ENCODE measurements at places on chromosomes 12 and 14.

- no peak for DNase-seq
Measured at GRCh38 chr14:79899610-79900009, 311.7 kb downstream of the DIO2 start.

- DNase-seq: no peak
Measured at GRCh38 chr12:132379996-132380395, 50.6 kb upstream of the GALNT9 start.

GRCh38 chr14:89196545-89196944 lies 220.5 kb downstream of the FOXN3 start:
- no peak for DNase-seq

GRCh38 chr12:102468261-102468915 lies 12.0 kb downstream of the IGF1 start:
- DNase-seq: no peak

- DNase-seq: no peak
Measured at GRCh38 chr12:124763594-124763979, 100.1 kb downstream of the SCARB1 start.

DNA sequence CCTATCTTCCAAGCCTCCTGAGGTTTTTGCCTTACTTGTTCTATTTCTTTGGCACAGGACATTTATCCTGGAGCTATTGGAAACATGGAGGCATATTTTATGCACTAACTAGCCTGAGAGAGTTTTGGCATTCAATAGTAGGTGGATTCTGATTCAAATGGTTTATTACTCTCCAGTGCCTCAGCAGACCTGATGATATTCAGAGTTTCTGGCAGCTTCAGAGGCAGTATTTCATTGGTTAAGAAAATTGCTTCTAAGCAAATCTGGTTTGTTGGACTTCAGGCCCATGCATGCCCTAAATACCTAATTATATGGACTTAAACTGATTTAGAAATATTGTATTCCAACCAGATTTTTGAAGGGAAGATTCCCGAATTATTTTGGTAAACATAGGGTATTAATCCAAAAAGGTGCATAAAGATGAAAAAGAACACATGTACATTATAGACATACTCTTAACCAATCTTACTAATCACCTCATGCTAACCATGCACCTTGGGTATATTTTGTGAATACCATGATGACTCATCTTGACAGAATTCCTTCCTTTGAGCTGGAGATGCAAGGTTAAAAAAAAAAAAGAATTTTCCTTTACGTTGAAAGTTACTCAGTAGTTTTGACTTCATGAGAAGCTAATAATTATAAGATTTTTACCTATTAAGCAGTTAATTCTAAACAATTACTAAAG lies 44.3 kb upstream of the KTN1 start:
- DNase-seq: no peak

DNA sequence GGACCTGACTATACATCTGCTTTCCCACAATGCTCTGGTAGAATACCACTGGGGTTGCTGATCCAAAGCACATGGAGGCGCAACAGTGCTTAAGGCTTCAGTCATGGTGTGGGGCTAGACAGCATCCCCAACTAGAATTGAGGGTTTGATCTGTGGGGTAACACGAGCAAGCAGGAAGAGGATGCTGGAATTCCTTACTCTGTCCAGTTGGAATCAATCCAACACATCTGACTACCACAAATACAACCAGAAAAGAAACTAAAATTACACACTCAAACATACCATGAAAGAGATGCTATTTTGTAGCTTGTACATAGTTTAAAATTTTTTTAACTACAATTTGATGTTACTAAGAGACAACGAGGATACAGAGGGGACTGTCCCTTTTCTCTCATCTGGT lies 40.4 kb upstream of the GTF2A1 start:
- no peak for DNase-seq

DNA sequence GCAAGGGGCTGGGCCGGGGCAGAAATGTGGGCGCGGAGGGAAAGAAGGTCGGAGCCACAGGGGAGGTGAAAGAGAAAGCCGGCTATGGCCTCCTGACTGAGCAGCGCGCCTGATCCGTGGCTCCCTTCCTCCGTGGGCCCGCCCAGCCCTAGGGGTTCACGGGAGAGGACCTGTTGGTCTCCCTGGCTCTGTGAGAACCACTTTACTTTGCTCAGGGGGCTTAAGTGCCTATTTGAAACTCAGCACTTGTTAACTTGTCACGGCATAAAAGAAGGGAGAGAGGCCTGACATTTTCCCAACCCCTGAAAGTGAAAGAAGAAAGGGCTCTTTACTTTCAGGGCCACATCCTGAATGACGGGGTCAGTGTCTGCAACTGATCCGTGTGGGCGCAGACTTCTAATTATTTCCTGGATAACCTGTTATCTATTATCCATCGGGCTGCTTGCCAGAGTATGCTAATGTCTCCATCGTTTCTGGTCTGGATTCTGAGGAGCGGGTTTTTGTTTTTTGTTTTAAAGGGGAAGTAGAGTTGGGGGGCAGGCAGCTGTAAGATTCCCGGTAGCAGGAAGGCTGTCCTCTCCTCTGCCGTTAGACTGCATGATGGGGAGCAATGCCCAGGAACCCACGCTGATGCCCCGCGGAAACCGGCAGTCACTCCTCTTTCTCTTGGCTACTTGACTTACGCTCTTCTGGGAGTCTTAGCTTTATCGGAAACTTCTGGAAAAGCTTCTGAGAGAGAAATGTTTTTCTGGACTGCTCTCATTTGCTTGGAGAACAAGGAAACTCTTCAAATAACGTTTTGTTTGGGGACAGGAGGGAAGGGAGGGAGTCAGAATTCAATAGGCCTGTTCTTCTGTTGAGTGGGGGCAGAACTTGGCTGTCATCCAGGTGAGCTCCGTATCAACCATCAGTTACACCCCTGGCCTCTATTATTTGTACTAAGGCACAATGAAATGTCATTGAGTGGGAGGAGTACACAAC lies 127.7 kb upstream of the MAX start:
- no peak for DNase-seq

GRCh38 chr14:61233436-61233956 lies 47.6 kb downstream of the TMEM30B start:
- no peak for DNase-seq

- DNase-seq: no peak
Measured at GRCh38 chr14:24398293-24398652, 530 bp upstream of the NYNRIN start.

GRCh38 chr12:91224401-91224800 lies 41.8 kb upstream of the DCN start:
- no peak for DNase-seq

DNA sequence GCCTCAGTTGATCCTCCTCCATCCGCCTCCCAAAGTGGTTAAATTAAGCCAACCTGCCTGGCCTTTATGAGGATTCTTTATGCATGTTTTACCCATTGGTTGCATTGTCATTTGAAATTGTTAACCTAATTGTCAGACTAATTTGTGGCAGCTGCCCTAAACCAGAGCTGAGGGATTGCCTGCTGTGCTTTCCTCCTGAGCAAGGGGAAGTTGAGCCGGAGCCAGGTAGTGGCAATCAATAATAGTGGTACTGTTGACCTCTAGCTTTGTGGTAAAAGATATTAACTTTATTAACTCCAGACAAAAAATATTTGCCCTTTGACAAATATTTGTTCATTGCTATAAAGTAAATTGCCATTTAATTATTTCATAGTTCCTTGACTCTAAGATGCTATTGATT lies 5.6 kb upstream of the HEBP1 start:
- no peak for DNase-seq

GRCh38 chr14:38098074-38098836 lies 109.4 kb upstream of the SSTR1 start:
- no peak for DNase-seq

- DNase-seq: no peak
Measured at GRCh38 chr12:60266381-60266852, 670.6 kb downstream of the SLC16A7 start.

DNA sequence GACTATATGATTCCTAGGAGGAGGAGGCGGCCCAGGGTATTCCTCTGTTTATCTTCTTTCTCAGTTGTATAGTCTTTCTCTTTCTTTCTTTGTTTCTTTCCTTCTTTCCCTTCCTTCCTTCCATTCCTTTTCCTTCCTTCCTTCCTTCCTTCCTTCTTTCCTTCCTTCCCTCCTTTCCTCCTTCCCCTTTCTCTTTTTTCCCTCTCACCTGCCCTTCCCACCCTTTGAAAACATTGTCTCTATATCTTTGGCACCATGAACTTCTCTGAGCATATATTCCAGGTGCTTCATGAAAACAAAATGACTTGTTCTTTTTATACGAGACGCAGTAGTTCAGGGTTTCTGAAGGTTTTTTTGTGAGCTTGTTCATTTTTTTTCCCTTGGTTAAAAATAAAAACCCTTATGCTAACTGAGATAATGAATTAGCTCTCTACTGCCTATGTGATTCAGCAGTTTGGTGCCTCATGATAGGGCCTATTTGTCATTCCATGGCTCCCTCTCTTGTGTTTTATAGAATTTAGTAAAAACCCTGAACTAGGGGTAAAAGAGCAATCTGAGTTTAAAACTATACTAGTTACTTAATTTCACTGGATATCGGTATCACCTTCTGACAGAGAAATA lies 3.2 kb upstream of the TESPA1 start:
- no peak for DNase-seq

- DNase-seq: no peak
Measured at GRCh38 chr14:64298773-64299172, 4.6 kb upstream of the ESR2 start.

- peak; percentile 42 for DNase-seq
Measured at GRCh38 chr12:104137001-104137901, 759 bp downstream of the NFYB start.

DNA sequence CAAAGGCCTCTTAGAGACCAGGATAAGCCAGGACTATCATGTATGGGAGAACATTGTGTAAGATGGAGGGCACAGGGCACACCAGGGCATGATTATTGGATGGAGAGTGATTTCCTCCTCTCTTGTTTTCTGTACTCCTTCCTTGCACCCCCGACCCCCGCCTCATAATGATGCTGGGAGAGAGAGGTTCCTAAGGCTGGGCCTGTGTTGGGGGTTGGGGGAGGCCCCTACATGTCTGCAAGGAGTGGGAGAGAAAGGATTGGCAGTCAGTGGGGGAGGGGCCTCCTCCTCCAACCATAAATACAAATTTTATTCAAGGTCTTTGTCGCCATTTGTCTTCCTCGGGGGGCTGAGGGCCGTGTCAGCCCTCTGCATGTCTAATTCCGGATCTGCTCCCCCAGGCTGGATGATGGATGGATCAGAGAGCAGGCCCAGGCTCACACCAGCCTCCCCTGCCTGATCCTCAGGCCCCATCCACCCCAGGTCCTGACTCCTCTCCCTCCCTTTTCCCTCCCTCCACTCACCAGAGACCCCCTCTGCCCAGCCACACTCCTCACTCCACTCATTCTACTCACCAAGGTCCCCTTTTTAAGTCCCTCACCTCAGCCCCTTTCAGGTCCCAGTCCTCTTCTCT lies 2.0 kb upstream of the C1QL4 start:
- no peak for DNase-seq

DNA sequence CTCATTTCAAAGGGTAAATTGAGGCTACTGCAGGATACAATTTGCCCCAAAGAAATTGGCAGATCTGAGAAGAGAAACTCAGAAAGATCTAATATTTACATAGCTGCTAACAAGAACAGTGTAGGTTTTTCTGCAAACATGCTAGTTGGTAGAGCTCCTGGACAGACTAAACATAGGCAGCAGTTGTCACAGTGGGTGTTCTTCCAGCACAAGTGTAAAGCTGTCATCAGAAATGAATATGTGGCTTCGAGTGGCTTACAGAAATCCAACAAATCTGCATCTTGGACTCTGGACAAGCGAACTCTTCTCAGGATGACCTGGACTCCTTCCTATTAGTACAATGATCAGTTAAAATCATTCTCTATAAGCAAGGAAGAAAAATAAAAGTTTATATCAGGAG lies 5.9 kb downstream of the CBX5 start:
- DNase-seq: no peak

DNA sequence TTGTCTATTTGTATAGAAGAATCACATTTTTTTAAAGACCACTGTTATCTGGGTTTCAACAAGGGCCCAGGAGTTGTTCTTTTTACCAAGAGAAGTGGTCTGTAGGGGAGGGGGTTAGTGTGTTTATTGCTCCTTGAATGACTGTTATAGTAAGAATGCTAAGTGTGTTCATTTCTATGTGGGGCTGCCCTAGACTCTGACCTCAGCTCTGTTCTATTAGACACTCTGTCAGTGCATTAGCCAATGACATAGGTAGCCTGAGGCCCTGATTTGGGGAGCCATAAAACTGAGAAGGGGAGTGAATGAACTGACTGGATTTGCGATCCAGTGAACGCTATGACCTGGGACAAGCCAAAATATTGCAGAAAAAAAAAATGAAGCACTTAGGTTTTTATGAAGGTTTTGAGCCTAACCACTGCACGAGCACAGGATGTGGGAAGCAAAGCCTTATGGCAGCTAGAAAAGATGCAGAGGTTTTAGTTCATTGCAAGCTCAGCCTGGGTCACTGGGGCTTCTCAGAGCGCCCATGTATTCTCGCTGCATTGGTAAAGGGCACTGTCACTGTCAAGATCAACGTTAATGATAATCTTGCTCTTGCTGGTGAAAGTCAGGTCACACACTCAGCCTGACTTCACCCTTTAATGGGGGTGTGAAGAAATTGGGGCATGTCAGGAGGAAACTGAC lies 63.8 kb downstream of the PRKCH start:
- peak; percentile 63 for DNase-seq

DNA sequence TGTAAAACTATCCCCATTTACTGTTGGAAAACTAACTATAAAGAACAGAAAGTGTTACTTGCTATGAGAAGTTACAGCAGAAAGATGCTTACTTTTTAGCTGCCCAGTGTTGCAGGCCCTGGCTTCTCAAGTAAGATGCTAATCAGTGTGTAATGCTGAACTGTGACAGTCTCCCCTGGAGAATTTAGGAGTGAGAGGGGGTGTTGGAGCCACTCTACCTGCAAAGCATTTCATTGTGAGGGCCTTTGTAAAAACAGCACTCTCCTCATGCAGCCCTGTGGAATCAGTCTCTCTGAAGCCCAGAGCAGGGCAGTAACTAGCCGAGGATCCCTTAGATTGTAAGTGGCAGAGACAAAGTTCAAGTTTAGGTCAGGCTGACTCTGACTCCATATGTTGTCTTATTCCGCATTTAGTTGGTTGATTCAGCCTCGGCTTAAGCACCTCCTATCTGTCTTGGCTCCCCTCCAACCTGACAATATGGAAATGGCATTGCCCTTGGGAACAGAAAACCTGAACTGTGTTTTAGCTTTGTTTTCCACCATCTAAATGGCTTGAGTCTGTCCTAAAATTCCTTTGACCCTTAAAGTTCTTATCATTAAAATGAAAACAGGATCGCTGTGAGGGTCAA lies 141.3 kb downstream of the PRKCH start:
- DNase-seq: no peak

GRCh38 chr14:50061664-50062437 lies 54.5 kb downstream of the VCPKMT start:
- DNase-seq: peak; percentile 89

- DNase-seq: no peak
Measured at GRCh38 chr14:39034481-39035296, 68.3 kb downstream of the SEC23A start.

DNA sequence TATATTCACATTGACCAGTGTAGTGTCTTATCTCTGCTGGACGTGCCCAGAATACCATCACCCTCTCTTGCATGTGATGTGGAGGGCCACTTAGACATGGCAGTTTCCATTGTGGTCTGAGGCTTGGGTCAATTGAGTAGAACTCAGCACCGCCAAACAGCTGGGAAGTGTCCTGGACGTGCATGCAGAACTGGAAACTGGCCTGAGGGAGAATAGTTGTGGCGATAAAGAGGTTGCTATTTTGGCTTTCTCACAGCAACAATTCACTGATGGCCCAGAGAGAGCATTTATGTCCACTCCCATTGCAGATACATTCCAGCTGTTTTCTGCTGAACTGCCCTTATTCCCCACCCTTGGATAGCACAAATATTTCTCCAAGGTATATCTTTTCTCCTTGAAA lies 210.1 kb upstream of the DAAM1 start:
- DNase-seq: no peak
